ENCODE measurements at places on chromosomes 4 and X. TPM values are rescaled to one million over a fixed set of nuclear protein-coding genes. Genes with fewer than 3 reads are reported as not detected.

GRCh38 chr4:70713453-70714078, 8.2 kb upstream of the RUFY3 start:
- no peaks in the 10 kb centered on the region for H3K36me3 ChIP-seq
- H3K4me3 ChIP-seq, result no peak overlapping the region
- H3K27me3 ChIP-seq, result no peaks in the 10 kb centered on the region
- peaks cover 33% of the 10 kb centered on the region for H3K4me1 ChIP-seq
- no peak for DNase-seq

- peak; percentile 50 for DNase-seq
- no peak overlapping the region for H3K4me3 ChIP-seq
- peaks cover 37% of the 10 kb centered on the region for H3K27me3 ChIP-seq
- no peaks in the 10 kb centered on the region for H3K36me3 ChIP-seq
- H3K4me1 ChIP-seq, result no peaks in the 10 kb centered on the region
- H3K27ac ChIP-seq, result no peak overlapping the region
Observed at GRCh38 chr4:8705161-8706145, 112.9 kb downstream of the CPZ start.

DNA sequence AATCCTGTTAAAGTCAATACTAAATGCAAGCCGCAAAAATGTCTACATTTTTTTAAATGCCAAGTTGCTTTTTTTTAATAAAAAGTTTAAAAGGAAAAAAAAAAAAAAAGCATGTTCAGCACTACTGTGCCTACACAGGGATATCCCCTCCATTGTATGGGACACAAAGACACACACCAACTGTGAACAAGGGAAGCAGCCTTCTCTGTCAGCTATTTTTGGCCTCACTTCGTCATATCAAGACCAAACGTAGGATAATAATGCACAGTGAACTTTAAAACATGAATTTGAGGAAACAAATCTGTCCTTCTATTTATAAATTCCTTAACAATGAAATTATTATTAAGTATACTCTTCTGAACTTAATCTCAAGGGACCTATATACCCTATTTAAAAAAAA, 4.4 kb downstream of the FBXW7 start:
- no peak for DNase-seq
- H3K4me1 ChIP-seq, result peaks cover 18% of the 10 kb centered on the region
- no peak overlapping the region for H3K4me3 ChIP-seq
- no peaks in the 10 kb centered on the region for H3K27me3 ChIP-seq
- no peaks in the 10 kb centered on the region for H3K36me3 ChIP-seq

The MAML3 gene
- 13.1 TPM for total RNA-seq

DNA sequence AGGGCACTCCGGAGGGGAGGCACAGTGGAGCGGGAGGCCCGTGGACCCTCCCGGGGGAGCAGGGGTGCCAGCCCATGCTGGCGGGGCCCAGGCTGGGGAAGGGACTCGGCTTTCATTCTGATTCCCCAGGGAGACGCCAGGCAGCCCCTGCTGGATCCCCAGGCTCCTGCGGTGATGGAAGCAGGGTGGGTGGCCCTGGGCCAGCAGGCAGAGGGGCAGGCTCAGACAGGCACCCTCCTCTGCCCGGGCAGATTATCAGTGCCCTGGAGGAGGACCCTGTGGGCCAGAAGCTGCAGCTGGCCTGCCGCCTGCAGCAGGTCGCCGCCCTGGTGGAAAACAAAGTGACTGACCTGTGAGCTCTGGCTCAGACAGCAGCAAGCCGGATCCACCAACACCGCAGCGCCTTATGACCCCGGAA, 2.1 kb upstream of the SRPK3 start:
- H3K36me3 ChIP-seq, result no peaks in the 10 kb centered on the region
- H3K27ac ChIP-seq, result no peak overlapping the region
- H3K27me3 ChIP-seq, result no peaks in the 10 kb centered on the region
- H3K4me1 ChIP-seq, result no peaks in the 10 kb centered on the region
- no peak overlapping the region for H3K4me3 ChIP-seq
- DNase-seq, result no peak

Measured in upper lobe of right lung (tissue), 1 donor.